C1 segment of cervical spinal cord (tissue), 14 donors: ENCODE measurements at places on chromosomes 5 and 9.

GRCh38 chr5:149903404-149903803, 41.2 kb downstream of the PDE6A start:
- no peak for DNase-seq

DNA sequence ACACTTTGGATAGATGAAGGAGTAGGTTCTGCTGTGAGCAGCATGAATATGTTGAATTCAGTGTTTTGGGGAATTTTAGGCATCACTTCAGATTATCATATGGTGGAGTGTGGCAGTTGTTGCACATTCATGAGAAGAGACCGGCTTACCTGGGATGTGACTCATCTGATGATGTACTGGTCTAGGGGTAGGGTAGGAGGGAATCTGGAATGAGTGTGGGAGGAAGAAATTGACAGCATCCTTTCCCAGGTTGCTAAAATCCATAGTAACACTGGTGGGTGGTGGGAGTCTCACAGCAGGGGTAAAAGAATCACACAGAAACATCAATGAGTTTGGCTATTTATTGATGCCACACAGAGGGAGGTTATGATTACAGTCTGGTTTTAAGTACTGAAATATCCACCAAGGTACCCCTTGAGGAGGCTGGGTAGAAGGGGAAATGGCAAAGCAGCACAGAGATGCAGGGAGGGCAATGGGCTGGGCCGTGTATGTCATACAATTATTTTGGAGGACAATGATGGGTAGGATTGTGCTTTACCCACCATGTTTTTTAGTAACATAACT, 82.5 kb downstream of the TARS1 start:
- no peak for DNase-seq

- no peak for DNase-seq
These were observed 12.8 kb downstream of the RALGPS1 start for GRCh38 chr9:126927419-126927818.

DNA sequence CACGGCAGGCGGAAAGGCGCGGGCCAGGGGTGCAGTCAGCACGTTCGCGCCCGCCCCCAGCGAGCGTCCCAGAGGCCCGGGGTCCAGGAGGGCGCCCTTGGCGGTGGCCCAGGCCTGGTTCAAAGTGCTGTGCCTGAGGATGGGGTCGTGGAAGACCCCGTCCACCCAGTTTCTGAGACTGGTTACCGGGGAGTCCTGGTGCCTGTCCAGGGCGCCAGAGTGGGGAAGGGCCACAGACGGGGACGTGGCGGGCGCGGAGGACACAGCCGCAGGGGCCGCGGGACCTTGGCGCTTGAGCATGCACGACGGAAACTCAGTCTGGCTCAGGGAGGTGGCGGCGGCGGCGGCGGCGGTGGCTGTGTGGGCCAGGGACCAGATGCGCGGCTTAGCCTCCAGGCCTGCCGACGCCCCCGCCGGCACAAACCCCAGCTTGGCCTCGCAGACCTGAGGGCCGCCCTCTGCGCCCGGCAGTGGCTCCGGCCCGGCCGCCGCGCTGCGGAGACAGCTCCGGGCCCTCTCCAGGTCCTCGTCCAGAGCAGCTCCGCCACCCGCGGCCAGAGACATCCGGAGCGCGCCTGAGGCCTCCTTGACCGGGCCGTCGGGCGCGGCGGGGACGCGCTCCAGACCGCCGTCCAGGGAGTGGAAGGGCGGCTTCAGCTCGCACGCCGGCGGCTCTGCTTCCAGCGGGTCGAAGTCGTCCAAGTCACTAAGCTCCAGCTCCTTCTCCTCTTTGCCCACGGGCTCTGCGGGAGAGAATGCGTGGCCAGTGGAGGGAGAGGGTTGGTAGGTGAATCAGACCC, 4.5 kb downstream of the IRX4 start:
- no peak for DNase-seq

- DNase-seq: no peak
These were observed 5.7 kb upstream of the MTAP start for GRCh38 chr9:21796768-21797167.

- no peak for DNase-seq
These were observed 258.7 kb downstream of the SPATA31D1 start for GRCh38 chr9:82247318-82247717.

GRCh38 chr5:135216471-135217343, 182.3 kb downstream of the MACROH2A1 start:
- no peak for DNase-seq

DNA sequence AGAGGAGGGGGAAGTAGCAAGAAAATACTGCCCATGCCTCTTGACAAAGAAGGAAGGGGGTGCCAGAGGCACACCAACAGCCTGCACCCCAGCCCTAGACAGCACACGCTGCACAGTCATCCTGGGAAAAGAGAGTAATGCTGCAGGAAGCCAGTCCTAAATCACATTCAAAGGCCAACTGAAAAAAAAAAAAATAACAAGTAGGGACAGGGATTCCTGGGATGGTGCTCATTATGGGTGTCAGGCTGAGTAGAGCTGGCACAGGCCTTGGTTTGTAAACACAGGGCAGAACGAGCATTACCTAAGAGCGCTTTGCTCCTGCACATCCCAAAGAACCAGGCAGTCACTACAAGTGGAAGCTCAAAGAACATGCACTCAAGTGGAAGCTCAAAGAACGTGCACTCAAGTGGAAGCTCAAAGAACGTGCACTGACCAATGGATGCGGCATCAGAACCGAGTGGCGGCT, 7.8 kb downstream of the RAPGEF1 start:
- no peak for DNase-seq

DNA sequence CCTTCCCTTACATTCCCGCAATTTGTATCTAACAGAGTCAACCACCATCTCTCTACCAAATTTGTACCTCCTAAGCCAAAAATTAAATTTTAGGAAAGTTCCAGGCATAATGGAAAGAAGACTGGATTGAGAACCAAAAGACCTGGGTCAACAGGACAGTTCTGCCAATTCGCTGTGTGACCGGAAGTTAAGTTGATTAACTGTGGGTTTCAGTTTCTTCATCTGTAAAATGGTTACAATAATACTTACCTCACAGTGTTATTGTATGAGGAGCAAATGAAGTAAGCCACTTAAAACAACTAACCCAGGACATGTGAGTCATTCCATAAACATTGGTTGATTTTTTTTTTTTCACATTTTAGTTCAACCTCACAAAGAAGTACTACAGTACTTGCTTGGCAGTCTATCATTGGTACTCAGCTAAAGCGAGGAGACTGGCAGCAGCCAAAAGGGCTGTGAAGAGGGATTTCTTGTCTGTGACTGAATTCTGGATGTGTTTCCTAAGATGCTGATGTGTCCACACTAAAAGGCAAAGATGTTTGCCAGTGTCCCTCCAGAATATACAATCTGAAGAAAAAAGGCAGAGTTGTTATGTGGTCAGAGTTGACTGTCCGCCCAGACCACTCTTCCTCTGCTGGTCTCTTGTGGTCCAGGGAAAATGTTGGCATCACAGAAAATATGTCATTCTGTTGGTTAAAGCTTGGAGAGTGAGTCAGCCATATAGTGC, 198.6 kb downstream of the TLE1 start:
- DNase-seq: no peak

- no peak for DNase-seq
These were observed 120.6 kb downstream of the TRIO start for GRCh38 chr5:14263699-14264098.

DNA sequence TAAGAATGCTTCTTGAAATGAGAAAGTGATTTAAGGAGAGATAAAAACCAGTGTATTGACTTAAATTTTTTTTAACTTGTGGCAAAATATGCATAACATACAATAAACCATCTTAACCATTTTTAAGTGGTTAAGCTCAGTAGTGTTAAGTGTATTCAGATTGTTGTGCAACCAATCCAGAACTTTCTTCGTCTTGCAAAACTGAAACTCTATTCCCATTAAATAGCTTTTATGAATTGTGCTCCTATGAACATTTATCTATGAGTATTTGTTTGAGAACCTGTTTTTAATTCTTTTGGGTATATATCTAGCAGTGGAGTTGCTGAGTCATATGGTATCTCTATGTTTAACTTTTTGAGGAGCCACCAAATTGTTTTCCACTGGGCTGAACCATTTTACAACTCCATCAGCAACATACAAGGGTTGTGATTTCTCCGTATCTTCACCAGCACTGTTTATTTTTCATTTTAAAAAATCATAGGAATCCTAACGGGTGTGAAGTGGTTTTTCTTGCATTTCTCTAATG, 76.6 kb upstream of the ACTBL2 start:
- no peak for DNase-seq

DNA sequence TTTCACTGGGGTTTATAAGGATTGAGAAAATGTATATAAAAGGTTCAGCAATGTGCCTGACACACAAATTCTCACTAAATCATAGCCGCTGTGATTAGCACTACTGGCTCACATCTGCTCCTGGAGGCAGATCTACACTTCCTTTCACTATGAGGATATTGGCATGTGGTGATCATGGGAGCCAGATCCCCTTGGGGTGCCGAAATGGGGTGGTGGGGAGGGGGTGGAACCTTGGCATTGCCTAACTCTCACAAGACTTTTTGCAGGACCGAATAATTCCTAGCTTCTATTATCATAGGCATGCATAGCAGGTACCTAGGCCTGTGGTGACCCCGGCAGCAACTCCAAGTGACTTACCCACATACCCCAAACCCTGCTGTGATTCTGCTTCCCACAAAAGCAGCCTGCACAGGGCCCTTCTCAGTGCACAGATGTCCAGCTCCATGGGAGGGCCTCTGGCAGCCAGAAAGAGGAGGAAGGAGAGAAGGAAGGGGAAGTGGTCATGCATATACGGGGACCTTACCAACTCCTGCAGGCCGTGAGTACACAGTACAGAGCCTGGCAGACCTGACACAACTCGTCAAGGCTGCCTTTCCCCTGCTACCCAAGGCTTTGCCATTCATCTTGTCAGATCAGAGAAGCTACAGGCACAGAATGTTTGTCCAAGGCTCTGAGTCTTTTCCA, 61.3 kb upstream of the IQGAP2 start:
- DNase-seq: no peak

- DNase-seq: no peak
These were observed 22.8 kb downstream of the CCDC69 start for GRCh38 chr5:151200913-151201595.

- DNase-seq: no peak
These were observed 634.2 kb downstream of the BNC2 start for GRCh38 chr9:16236311-16236710.

DNA sequence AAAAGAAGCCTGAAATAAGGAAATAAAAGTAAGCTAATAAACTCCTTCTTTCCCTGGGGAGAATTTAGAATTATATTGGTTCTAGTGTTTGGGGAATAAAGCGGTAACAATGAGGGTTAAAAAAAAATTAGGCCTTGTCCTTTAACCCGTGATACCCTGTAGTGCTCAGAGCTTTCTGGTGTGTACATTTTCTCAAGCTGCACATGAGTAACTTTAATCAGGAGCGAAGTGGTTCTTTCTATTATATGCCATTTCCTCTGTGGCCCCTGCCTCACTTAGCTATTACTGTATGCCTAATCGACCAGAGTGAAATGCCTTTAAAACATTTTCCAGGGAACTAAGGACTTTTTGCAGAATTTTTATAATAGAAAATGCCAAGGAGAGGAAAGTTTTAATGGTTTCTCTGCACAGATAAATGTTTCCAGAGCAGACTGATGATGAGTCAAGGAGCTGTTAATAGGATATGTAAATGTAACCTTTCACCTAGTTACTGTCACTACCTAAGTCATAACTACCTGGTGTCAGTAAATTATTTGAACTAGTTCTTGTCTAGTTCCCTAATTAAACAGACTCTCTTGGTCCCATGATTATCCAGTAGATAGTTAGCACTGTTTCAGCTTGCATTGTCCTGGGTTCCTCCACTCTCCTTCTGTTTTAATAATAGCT, 7.6 kb downstream of the PAM start:
- no peak for DNase-seq

DNA sequence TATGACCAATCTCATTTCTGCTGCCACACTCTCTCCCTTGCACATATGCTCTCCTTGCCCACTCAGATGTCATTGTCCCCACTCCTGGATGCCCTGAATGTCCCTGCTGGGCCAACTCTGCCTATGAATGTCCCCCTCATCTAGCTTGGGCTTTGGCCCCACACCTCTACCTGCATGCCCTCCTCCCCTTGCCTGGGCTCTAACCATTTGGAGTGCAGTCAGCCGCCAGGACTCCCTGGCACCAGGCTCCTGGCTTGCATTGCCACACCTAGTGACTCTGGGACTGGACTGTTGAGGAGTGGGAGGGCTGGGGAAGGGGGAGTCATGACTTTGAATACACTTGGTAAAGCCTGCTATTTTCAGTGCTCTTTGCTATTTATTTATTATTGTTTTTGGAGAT, 41.6 kb upstream of the POMT1 start:
- no peak for DNase-seq

DNA sequence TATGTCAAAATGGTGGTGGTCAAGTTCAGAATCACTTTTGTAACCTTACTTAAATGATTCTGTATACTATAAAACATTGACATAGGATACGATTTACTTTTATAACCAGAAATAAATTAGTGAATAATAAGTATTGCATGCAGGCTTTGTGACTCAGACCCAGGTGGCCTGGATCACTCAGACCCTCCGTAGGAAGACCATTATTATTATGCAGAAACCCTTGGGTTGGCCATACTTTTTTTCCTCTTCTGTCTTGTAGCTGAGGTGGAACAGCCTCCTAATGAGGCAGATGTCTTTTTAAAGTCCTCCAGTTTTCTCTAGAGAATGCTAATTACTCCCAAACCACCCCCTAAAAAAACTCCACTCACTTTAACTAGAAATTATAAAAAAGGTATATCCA, 121.9 kb downstream of the LPAR1 start:
- DNase-seq: no peak

- no peak for DNase-seq
These were observed 261.5 kb downstream of the FANCC start for GRCh38 chr9:95055851-95056551.

- no peak for DNase-seq
These were observed 35.4 kb upstream of the SLC2A8 start for GRCh38 chr9:127361561-127361960.

- no peak for DNase-seq
These were observed 49.6 kb upstream of the IRX1 start for GRCh38 chr5:3546028-3546427.
